Lung (tissue), 17 donors: ENCODE measurements at places on chromosomes 3 and 15. TPM values are rescaled to one million over a fixed set of nuclear protein-coding genes. Genes with fewer than 3 reads are reported as not detected.

HTR3D gene
- polyA plus RNA-seq: not detected

REC114 gene
- not detected for polyA plus RNA-seq

KLHDC8B gene
- 19.4 TPM for polyA plus RNA-seq

CP gene
- 47.2 TPM for polyA plus RNA-seq

TLR9 gene
- 0.37 TPM for polyA plus RNA-seq

SNTN gene
- polyA plus RNA-seq: 23.2 TPM

DLL4 gene
- polyA plus RNA-seq: 16.3 TPM

LRRC31 gene
- 0.08 TPM for polyA plus RNA-seq

MORC1 gene
- polyA plus RNA-seq: not detected

TRPM1 gene
- 0.09 TPM for polyA plus RNA-seq

SLC30A4 gene
- polyA plus RNA-seq: 1.4 TPM

CLDN16 gene
- polyA plus RNA-seq: 0.65 TPM

MST1 gene
- polyA plus RNA-seq: 8.3 TPM

PRKCI gene
- 18.7 TPM for polyA plus RNA-seq

MEIS2 gene
- 8.4 TPM for polyA plus RNA-seq

GALNT15 gene
- 8.4 TPM for polyA plus RNA-seq

CNTN6 gene
- polyA plus RNA-seq: 3.7 TPM

SENP8 gene
- 1.5 TPM for polyA plus RNA-seq

CPNE4 gene
- polyA plus RNA-seq: 0.15 TPM

SLC2A2 gene
- polyA plus RNA-seq: not detected

NEK10 gene
- 3.5 TPM for polyA plus RNA-seq

COPB2 gene
- polyA plus RNA-seq: 89.3 TPM

IGDCC3 gene
- polyA plus RNA-seq: not detected

SI gene
- not detected for polyA plus RNA-seq

IRAK2 gene
- 2.9 TPM for polyA plus RNA-seq

LRTM1 gene
- not detected for polyA plus RNA-seq

SERINC4 gene
- 0.46 TPM for polyA plus RNA-seq

HDGFL3 gene
- polyA plus RNA-seq: 12.3 TPM

HRG gene
- polyA plus RNA-seq: not detected

ADAMTS17 gene
- polyA plus RNA-seq: 1.6 TPM

SV2B gene
- 0.12 TPM for polyA plus RNA-seq
